ENCODE measurements at places on chromosomes 5 and 9.

- no peak for DNase-seq
These were observed 411.1 kb upstream of the MPDZ start for GRCh38 chr9:13690595-13690994.

- no peak for DNase-seq
These were observed 44.0 kb downstream of the ST8SIA4 start for GRCh38 chr5:100858987-100859545.

- DNase-seq = no peak
These were observed 2.7 kb downstream of the BNC2 start for GRCh38 chr9:16867576-16868311.

DNA sequence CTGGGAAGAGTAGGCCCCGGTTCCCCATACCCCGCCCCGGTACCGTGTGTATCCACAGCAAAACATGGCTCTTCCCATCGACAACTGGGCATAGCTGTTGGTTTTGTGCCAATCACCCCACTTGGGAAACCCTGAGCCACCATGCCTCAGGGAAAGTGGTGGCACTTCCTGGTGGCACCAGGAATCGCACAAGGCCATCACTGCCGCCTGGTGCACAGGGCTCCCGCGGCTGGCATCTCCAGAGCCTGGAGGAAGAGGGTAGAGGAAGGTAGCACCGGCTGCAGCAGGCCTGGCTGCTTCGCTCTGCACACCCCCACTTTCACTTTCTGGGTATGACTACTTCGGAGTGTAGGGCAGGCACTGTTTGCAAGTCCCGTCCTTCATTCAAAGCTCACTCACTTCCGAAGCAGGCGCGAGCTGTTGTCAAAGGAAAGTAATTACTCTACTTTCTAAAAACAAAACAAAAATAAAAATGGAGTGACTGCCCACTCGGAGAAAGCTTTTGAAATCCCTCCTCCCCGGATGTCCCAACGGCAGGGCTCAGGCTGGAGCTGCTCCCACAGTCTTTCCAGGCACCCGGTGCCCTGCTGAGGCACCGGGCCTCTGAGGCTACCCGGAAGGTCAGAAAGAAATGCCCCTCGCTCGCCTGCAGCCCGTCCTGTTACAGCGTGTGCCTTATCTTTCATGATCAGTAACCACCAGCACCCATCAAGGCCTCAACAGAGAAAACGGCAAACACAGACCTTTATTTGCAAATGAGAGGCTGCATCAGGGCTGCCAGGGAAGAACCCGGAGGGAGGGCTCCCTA is 2.0 kb downstream of the BRD3 start:
- peak; percentile 83 for DNase-seq

DNA sequence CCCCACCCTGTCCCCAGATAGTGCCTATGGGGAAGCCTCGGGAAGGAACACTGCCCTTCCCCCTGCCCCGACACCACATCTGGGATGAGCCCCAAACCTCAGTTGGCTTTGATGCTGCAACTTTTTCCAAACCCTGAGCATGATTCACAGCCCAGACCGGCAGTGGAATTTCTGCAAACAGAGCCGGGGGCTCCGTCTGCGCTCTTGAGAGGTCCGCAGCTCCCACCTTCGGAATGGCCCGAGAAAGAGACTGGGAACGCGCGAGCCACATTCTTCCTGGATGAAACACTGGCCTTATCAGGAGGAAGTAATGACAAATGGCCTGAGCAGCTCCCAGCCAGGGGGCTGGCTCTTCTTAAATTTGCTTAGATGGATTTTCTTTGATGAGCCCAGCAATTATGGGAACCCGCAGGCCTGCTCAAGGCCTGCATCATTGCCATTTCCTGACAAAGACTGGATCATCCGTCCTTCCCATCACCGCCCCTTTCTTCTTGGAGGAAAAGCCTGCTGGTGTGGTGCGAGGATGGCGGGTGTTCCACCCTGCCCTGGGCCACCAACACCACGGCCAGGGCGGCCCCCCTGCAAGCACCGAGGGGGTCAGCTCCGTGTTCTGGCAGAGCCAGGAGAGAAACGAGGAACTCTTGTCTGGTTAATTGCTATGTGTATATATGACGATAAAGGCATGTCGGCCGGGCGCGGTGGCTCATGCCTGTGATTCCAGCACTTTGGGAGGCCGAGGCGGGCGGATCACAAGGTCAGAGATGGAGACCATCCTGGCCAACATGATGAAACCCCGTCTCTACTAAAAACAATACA is 38.8 kb upstream of the COL5A1 start:
- DNase-seq = no peak

GRCh38 chr9:113628621-113629020 is 165.1 kb downstream of the RGS3 start:
- no peak for DNase-seq

- DNase-seq = no peak
These were observed 137.0 kb downstream of the WDR41 start for GRCh38 chr5:77355080-77355479.

DNA sequence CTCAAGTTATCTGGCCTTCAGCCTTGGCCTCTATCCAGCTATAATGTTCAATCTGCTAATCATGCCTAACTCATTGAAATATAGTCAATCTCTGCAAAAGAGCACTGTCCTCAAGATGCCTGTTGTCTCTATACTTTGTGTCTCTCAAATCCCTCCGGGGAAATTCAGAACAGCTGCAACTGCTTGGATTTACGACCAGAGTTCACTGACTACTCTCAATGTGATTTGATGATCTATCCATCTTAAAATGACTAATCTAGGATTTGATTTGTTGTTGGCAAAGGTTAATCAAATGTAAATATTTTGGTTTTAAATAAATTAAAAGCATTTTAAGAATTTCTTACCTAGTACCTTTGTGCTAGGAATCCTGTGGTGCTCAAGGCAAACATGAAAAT is 40.9 kb downstream of the SVEP1 start:
- no peak for DNase-seq

GRCh38 chr5:11904265-11904906 is at the start of gene CTNND2:
CTNND2 (minus strand) TSS chr5:11904446; CDS start chr5:11903853, 593 bp downstream.
- no peak for DNase-seq

GRCh38 chr9:109242741-109243140 is 75.7 kb upstream of the FRRS1L start:
- DNase-seq = no peak

DNA sequence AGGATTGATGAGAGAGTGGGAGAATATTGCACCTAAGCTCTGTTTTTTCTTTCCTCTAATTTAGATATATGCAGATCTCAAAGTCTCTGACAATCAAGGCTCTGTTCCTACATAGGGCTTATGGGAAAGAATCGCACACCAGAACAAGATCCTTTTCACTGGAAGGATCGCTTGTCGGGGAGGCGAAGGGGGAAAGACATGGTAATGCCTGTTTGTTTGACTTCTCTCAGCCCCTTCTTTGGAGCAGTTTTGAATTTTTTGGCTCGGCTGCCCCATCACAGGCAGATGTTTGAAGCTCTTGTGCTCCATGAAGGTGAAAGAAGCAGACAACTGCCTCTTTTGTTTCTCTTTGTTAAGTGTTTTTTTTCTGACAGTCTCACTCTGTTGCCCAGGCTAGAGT is 599.9 kb upstream of the ZNF608 start:
- DNase-seq = no peak

Measured in suppressor macrophage treated with lipopolysaccharide for 1 hour (primary cell).